Activated T-helper 1 cell treated with Interleukin-2 at 50 U/mL for 16 hours (primary cell): ENCODE measurements at places on chromosomes 2 and 18.

DNA sequence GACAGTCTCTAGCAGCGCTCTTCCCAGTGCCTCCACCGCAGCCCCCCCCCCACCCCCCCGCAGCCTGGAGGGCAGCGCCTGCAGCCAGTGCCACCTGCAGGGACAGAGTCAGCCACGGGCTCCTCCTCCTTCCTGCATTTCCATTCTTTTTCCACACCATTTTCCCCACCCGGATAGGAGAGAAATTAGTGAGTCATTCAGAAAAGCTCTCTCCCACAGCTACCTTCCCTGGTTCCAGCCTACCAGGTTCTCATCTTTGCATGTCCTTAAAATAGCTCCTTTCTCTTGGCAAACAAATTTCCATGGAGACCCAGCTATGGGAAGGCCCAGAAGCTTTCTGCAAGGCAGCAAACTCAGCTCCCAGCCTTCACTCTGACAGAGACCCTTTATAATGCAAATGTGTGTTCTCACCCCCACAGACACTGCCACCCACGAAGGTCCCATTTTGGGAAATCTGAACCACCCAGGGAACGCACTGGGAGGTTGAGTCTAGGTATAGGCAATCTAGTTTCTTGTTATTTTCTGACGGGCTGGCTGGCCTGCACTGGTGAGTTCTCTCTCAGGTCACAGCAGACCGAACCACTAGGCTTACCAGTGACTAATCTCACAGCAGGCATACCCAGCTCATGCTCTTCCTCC is 41.8 kb upstream of the ATG16L1 start:
- no peak for DNase-seq

- DNase-seq = no peak
Measured at GRCh38 chr2:133177196-133177595, 391.1 kb downstream of the NCKAP5 start.

DNA sequence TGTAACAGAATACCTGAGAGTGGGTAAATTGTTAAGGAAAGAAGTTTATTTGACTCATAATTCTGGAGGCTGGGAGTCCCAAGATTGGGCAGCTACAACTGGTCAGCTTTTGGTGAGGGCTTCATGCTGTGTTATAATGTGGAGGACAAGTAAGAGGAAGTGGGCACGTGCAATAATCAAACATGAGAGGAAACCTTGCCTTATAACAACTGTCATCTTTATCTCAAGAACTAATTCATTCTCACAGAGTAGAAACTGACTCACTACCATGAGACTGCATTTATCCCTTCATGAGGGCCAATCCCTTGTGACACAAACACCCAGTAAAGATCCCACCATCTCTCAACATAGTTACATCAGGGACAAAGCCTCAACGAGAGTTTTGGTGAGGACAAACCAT is 318.1 kb upstream of the NT5C1B start:
- DNase-seq = no peak

DNA sequence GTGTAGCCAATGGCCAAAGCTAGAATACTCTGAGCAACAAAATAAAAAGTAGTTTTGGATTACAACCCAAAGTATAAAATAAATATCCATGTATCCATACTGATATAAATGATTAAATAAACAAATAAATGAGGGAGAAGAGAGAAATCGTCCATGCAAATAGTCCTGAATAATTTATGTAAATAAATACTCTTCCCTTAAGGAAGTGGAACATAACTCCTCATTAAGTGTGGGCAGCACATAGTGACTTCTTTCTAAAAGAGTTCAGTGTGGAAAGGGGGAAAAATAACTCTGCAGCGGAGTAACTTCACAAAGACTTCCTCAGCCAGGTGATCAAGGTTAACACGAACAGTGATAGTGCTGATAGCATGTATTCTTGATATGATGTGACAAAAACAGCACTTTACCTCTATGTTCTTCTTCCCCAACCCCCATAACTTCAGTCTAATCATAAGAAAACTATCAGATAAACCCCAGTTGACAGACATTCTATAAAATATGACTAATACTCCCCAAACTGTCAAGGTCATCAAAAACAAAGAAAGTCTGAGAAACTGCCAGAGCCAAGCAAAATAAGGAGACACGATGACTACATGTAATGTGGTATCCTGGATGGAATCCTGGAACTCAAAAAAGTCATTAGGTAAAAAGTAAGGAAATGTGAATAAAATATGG is 30.7 kb downstream of the METTL8 start:
- no peak for DNase-seq

DNA sequence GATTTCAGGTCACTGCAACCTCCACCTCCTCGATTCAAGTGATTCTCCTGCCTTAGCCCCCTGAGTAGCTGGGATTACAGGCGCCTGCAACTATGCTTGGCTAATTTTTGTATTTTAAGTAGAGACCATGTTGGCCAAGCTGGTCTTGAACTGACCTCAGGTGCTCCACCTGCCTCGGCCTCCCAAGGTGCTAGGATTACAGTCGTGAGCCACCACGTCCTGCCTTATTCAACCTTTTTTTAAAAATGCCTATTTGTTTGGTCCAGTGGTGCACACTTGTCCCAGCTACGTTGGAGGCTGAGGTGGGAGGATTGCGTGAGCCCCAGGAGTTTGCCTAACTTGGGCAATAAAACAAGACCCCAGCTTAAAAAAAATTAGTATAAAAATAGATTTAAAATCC is 43.3 kb downstream of the CYP20A1 start:
- no peak for DNase-seq

DNA sequence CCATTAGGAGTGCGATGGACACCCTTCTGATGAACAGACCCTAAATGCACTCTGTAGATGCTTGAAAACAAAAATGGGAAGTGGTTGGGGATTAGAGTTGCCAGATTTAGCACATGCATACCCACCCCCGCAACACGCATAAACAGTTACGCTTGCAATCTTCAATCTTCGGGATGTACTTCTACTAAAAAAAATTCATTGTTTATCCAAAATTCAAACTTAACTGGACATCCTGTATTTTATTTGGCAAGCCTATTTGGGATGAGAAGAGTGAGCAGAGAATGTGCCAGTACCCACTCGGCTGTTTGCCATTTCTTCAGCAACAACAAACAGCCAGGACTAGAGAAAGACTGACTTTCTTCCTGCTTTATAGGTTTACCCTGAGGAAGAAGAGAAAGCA is 18.4 kb downstream of the KIAA2012 start:
- DNase-seq = no peak

DNA sequence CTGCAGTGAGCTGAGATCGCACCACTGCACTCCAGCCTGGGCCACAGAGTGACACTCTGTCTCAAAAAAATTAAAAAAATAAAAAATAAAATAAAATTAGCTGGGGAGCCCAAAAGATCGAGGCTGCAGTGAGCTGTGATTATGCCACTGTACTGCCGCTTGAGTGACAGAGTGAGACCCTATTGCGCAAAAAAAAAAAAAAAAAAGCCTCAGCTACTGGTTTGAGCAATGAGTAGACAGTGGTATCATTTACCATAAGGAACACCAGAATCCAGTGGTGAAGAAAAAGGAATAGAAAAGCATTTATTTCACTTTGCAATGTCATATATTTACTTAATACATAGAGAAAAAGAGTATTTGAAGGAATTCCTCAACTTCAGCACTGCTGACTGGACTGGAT is 3.0 kb downstream of the SAP130 start:
- no peak for DNase-seq

- no peak for DNase-seq
Measured at GRCh38 chr2:43288417-43289305, 62.3 kb upstream of the ZFP36L2 start.

DNA sequence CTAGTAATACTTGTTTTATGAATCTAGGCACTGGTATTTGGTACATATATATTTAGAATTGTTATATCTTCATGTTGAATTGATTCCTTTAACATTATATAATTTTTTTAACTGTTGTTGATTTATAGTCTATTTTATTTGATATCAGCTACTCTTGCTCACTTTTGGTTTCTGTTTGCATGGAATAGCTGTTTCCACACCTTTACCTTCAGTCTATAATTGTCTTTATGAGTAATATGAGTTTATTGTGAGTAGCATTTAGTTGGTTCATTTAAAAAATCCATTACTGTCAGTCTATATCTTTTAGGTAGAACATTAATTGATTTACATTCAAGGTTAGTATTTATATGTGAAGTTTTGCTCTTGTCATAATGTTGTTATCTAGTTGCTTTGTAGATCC is 58.6 kb downstream of the SMCHD1 start:
- DNase-seq = no peak

GRCh38 chr2:31231571-31232302 is 2.2 kb upstream of the EHD3 start:
- DNase-seq = no peak

GRCh38 chr2:85540133-85540648 is 1.2 kb downstream of the MAT2A start:
- DNase-seq = no peak

DNA sequence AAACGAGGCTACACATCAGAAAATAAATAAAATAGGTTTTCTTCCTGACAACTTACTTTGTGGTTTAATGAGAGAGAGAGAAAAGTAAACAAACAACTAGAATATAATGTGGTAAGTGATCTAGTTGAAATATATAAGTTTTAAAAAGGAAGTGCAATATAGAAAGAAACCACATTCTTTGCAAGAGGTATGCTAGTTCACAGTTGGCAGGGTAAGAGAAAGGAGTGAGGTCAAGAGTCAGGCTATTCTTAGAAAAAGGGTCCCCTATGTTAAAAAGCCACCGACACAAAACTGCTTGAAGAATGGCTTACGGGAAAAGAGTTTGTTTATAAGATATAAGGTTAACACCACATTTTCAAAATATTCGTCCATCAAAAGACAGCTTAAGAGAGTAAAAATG is 462.1 kb downstream of the ERBB4 start:
- no peak for DNase-seq

DNA sequence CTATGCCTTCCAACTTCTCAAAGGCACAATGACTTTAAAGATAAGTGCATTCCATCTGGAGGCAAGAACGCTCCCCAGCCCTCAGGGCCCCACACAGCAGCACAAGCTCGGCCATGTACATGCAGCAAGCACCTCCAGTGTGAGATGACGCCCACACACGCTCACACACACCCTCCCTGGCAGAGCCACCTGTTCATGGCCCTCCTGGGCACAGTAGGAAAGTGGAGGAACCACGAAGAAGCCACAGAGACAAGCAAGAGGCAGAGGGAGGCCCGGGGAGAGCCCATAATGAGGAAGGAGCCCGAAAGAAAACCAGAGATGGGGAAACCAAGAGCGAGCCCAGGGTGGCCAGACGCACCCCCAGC is 21.7 kb downstream of the BIN1 start:
- DNase-seq = no peak

GRCh38 chr18:69785466-69785865 is 162.2 kb downstream of the CD226 start:
- DNase-seq = no peak

DNA sequence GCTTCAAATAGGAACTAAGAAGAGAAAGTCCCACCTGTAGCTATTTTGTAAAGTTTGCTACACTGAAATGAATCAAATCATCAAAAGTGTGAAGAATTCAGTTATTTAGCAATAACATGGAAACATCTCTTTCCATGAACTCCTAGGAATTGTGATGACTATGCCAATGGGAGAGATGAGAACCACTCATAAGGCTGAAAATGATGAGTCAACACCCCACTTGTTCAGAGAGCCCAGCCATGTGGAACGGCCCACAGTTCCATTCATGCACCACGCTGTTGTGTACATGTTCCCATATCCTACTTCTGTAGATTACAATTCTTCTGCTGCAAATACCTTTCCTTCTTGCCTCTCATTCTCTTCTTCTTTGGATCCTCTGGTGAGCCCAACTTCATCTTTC is 645.5 kb upstream of the ID2 start:
- no peak for DNase-seq

DNA sequence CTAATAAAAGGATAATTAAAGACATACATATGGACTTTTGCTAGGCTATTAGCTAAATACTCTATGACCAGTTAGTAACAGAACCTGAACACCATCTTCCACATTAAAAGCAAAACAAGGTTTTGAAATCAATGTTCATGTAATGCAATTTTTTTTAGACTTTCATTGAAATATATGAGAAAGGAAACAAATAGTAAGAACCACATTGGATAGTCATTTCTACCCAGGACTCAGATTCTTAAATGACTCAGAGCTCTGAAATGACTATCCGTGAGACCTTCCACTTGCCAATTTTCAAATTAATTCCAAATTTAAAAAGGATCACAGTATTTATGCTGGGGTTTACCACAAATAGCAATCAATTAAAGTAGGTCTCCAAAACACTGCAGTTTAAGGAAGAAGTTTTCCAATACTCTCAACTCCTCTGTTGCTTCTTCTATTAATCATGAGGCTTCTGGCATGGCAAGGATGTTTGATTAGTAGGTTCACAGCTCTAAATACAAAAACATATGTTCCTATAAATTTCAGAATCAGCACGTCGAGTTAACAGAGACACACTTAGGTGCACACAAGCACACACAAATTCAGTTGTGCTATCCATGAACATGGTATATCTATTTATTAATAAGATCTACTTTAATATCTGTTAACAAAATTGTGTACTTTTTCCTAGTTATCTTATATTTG is 841.0 kb downstream of the RNF144A start:
- DNase-seq = no peak

DNA sequence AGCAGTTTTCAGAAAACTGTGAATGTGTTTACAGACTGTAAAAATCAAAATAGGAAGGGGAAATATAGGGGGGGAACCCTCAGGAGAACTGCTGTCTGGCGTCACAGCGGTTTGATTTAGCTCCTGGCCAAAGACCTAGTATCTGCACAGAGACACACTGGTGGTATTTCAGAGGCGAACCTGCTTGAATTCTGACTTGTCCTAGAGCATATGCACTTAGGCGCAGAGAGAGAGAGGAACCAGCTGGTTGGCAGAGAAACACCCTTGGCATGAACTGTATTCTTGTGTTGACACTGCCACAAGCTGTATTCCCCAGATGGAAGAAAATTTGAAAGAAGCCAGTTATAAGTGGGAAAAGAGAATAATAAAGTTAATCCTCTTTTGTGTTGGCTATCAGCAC is 506.5 kb upstream of the NRP2 start:
- DNase-seq = no peak

- no peak for DNase-seq
Measured at GRCh38 chr18:35182151-35182550, 58.7 kb upstream of the ZNF397 start.

- DNase-seq = no peak
Measured at GRCh38 chr2:225456619-225457260, 57.2 kb downstream of the NYAP2 start.

GRCh38 chr2:136901732-136902131 is 136.4 kb downstream of the THSD7B start:
- no peak for DNase-seq
